ENCODE measurements at places on chromosomes 3 and 15.

GRCh38 chr3:181660337-181660736 lies 51.4 kb upstream of the SOX2 start:
- no peak for DNase-seq

DNA sequence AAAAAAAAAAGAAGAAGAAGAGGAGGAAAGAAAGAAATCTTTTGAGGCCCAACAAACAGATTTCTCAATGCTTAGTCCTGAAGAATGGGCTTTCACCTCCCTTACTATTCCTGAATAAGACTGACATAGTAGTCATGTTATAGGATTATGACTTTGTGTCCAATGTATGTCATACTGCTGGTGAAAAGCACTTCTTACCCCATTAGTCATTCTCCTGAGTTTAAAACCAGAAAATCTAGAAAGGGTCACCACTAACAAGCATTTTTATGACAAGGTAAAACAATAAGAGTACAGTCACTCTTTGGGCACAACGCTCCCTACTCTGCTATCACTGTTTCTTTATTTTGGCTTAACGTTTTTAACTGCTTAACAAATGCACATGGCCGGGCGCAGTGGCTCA lies 88.2 kb downstream of the IGSF11 start:
- DNase-seq, result no peak

DNA sequence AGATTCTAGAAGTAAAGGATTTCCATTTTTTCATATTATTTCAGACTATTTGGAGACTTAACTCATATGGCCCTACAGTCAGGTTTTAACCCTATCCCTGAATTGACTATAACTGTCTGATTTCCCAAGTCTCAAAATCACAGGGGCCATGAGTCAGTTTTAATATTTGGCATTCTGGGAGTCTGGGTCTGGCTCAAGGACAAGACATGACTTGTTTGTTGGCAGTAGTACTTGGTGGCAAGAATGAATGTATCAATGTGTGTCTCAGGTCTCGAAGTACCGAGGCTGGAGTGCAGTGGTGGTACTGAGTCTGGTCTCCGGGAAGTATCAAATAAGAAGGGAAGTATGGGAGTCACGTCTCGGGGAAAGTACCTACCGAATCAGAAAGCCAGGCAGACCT lies 10.8 kb downstream of the UMPS start:
- DNase-seq, result no peak

DNA sequence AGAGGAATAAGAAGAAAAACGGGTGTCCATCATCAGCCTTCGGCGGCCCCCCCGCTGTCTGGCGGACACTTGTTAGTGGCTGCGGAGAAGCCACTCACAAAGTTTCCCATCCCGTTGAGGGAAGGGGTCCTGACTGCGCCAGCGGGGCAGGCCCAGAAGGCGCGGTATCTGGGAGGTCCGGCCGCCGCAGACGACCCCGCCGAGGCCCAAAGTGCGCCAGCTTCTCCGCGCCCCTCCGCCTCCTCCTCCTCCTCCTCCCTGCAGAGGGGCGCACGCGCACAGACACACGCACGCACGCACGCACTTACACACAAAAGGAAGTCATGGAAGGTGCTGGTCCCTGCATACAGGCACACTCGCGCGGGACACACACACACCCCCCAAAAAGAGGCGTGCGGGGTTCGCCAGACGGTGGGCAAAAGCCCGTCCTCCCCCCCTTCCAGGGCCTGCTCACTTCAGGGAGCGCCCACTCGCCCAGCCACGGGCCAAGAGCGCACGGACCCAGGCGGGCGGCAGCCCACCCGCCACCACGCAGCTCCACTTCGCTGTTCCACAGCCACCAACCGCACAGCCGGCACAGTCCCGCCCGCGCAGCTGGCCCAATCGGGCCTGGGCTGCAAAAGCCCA lies 18.0 kb downstream of the ZNF148 start:
- DNase-seq, result no peak

GRCh38 chr15:63352808-63353207 lies 28.8 kb downstream of the CA12 start:
- no peak for DNase-seq

- DNase-seq, result no peak
Measured at GRCh38 chr3:129003578-129004112, 2.5 kb downstream of the EFCC1 start.

DNA sequence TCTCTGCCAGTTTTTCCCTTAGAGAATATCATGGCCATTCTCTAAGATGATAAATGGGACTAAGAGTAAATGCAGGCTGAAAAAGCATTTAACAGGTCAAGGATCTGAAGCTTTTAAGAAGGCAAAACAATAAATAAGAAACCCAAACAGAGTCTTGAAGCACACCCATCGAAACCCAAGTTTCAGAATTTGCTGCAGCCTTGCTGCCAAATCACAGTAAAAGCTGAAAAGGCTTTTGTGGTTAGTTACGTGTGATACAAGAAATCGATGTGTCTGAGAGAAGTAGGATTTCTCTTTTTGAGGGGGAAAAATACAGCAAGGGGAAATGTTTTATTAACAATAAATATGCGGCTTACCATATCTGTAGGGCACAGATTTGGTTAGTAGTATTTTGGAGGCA lies 92.0 kb downstream of the IGF1R start:
- DNase-seq, result no peak

- no peak for DNase-seq
Measured at GRCh38 chr15:69314736-69315135, 16.0 kb downstream of the PAQR5 start.

GRCh38 chr3:51997935-51998596 lies 2.4 kb upstream of the RPL29 start:
- DNase-seq, result no peak

Data from HS-27A (cell line).